Activated CD4-positive, alpha-beta T cell treated with anti-CD3 and anti-CD28 coated beads, Interleukin-2, amount 10 ng/mL, durations not matched to agents 7 days and 5 days (primary cell): ENCODE measurements at places on chromosomes 1 and 21.

GRCh38 chr1:12135612-12136011, 31.2 kb upstream of the TNFRSF1B start:
- DNase-seq, result no peak
- H3K36me3 ChIP-seq, result peaks cover 6% of the 10 kb centered on the region
- no peak overlapping the region for H3K4me3 ChIP-seq
- H3K4me1 ChIP-seq, result peaks cover 28% of the 10 kb centered on the region
- H3K27ac ChIP-seq, result no peak overlapping the region

- H3K36me3 ChIP-seq, result no peaks in the 10 kb centered on the region
- H3K4me3 ChIP-seq, result no peak overlapping the region
- peaks cover 7% of the 10 kb centered on the region for H3K27me3 ChIP-seq
Measured at GRCh38 chr1:58890609-58891008, 106.8 kb upstream of the JUN start.

GRCh38 chr1:29524285-29525065, 288.2 kb downstream of the PTPRU start:
- DNase-seq, result no peak
- H3K4me1 ChIP-seq, result no peaks in the 10 kb centered on the region
- no peak overlapping the region for H3K27ac ChIP-seq

GRCh38 chr1:21550097-21550496, 40.9 kb downstream of the ALPL start:
- DNase-seq, result no peak
- H3K4me3 ChIP-seq, result no peak overlapping the region
- H3K27me3 ChIP-seq, result peaks cover 23% of the 10 kb centered on the region
- no peaks in the 10 kb centered on the region for H3K4me1 ChIP-seq

- no peak for DNase-seq
- H3K36me3 ChIP-seq, result peaks cover 65% of the 10 kb centered on the region
- no peaks in the 10 kb centered on the region for H3K27me3 ChIP-seq
- H3K4me1 ChIP-seq, result peaks cover 53% of the 10 kb centered on the region
- H3K4me3 ChIP-seq, result no peak overlapping the region
Measured at GRCh38 chr1:205610036-205610435, 21.8 kb downstream of the ELK4 start.

- no peak overlapping the region for H3K27ac ChIP-seq
- H3K36me3 ChIP-seq, result peaks cover 25% of the 10 kb centered on the region
- DNase-seq, result no peak
- no peak overlapping the region for H3K4me3 ChIP-seq
- no peaks in the 10 kb centered on the region for H3K27me3 ChIP-seq
- H3K4me1 ChIP-seq, result peaks cover 35% of the 10 kb centered on the region
Measured at GRCh38 chr1:193545171-193545570, 358.8 kb upstream of the B3GALT2 start.
